ENCODE measurements at places on chromosomes 3 and 15. TPM values are rescaled to one million over a fixed set of nuclear protein-coding genes. Genes with fewer than 3 reads are reported as not detected.

GRCh38 chr15:90902840-90903732 lies at the start of gene MAN2A2:
MAN2A2 (plus strand) TSS chr15:90903302; CDS start chr15:90904208, 906 bp downstream.
- no peak for DNase-seq

DNA sequence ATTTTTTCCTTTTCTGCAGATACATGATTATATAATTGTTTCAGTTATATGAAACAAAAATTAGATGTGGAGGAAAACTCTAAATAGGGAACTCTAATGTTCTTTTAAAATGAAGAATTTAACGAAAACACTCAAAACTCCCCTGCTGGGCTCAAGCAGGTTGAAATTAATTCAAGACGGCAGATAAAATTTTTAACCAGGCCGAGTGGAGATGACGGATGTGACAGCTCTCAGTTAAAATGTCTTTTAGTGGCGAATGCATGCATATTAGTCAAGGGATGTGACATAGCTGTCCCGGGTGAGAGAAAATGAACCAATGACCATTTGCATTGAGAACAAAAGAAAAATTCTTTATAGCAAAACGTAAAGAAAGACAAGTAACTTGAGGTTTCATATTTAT lies 110.1 kb downstream of the ROBO2 start:
- DNase-seq = no peak

DNA sequence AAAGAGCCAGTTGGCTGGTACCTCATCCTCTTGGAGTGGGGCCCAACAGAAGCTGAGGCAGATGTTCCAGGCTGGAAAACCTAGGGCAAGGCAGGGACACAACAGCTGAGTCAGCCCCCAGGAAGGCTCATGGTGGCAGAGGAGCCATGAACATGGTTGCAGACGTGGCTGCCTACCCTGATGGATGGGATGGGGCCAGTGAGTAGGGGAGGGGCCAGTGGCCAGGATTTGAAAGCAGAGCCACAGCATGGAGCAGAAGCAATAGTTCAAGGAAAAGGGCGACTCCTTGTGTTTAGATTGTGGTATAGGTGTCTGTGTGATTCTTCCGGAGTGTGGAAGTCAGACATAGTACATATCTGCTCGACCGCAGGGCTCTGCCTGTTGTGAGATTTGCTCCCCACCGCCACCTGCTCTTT lies 24.2 kb downstream of the PXYLP1 start:
- no peak for DNase-seq

DNA sequence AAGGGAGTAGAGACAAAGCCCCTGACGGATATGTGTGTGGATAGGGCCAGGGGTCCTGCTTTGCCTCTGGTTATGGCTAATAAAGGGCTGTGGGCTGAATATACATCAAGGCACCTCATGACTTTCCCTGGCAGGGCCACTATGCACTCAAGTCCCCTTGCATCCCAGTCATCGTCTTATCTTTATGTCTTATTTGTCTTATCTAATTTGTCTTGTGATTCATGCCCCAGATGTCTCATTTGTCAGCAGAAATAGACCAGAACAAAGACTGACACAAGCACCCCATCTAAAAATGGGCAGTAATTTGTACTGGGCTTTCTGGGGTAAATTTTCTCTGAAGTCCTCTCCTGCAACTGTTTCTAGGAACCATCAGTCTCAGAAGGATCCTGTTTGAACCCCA lies 68.6 kb downstream of the ITGA11 start:
- no peak for DNase-seq

GRCh38 chr3:37163262-37164015 lies 10.9 kb downstream of the LRRFIP2 start:
- no peak for DNase-seq

DNA sequence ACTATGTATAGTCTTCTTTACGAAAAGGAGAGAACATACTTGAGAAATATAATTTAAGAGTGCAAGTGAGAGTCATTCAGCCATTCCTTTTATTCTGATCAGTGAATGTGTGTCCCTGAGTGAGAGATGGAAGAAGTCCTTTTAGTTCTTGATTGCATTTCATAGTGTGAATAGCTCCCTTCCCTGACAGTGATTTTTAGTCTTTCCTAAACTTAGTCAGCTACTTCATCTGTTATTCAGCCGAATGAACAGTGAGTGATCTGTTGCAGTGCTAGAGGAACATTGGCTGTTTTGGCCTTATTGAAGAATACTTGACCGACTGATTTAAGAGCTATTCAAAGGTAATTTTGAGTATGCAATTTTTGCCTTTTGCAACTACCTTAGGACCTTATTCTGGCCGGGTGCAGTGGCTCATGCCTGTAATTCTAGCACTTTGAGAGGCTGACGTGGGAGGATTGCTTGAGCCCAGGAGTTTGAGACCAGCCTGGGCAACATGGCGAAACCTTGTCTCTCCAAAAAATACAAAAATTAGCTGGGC lies 45.5 kb downstream of the UBE2E2 start:
- DNase-seq = no peak

GPR171 gene
- not detected for total RNA-seq

MNS1 gene
- total RNA-seq = 2.5 TPM

Data from mesothelial cell of epicardium (in vitro differentiated cells).